ENCODE measurements at places on chromosomes 13 and 19.

DNA sequence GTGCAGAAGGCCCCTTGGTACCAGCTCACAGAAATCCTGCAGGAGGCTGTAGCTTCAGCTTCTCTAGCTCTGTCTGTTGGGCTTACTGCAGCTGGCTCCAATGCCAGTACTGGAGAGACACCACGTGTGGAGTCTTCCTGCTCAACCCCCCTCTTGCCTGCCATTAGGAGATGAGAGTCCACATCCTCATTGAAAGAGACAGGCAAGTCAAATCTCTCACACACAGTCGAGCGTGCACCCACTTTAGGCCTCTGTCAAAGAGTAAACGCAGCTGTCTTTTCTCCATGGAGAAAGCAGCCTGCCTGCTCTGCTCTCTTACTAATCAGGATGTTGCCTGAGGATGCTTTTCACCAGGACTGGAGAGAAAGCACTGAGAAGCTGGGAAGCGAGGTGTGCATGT lies 523.0 kb upstream of the NBEA start:
- no peak for DNase-seq

DNA sequence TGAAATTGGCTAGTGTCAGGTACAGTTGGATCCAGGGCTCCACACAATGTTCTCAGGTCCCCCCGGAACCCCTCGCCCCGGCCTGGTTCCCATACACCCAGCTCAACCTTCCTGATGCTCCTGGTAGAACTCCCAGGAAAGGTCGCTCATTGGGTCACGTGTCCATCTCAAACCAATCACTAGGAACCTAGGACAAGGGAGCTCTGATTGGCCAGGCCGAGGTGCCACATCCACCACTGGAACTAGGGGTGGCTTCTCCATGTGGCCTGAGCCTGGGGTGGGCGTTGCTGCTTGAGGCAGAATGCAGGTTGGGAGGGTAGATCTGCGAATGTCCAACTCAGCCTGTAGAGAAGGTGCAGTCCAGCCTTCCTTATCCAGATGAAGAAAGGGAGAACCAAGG lies 6.9 kb upstream of the MEF2B start:
- no peak for DNase-seq

DNA sequence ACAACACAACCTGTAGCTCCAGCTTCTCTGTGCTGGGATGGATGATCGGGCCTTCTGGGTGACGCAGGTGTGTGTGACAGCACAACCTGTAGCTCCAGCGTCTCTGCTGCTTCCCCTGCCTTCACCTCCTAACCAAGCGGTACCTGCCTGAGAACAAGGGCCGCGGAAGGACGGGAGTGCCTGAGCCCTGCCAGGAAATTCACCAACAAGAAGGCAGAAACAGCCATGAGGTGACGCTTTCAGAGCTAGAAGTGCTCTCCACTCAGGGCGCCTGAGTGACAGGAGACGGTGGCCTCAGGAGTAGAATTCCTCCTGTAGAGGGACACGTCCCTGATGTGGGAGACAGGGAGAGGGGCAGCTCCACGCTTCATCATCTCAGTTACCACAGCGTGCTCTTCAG lies 17.4 kb downstream of the ZNF331 start:
- DNase-seq, result no peak

GRCh38 chr13:79989217-79989661 lies 351.7 kb downstream of the SPRY2 start:
- DNase-seq, result no peak

DNA sequence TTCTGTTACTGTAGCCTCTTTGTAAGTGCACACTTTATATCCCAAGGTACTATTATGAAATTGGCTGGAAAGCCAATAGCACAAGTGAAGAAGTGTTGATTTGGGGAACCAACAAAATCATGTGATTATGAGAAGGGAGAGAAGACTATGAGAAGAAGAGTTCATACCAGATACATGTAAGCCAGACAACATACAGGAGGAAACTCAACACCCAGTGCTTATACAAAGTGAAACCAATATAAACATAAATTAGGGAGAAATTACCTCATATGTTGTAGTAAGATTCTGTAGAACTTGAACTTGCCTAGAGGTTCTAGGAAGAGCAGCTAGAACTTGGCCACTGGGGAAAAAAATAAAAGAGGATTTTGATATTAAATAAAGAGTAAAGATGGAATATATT lies 17.4 kb downstream of the CPB2 start:
- DNase-seq, result no peak

GRCh38 chr19:35352177-35352447 lies 4.4 kb downstream of the FFAR1 start:
- no peak for DNase-seq

- no peak for DNase-seq
Observed at GRCh38 chr13:112730157-112730671, 40.4 kb downstream of the ATP11A start.

DNA sequence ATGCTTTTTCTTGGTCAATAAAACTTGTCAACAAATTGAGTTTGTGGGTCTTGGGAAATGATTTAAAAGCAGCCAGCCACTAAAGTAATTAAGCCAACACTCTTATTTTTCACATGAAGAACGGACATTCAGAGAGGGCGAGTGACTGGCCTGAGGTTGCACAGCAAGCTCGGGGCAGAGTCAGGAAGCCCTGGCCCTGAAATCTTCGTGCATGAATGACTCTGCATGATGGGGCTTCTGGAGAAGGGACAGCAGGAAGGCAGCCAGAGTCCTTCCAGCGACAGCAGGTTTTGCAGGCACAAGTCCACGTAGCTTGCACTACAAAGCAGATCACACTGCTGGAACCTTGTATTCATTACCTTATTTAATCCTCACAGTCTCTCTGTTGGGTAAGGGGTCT lies 232.5 kb downstream of the ZNF536 start:
- no peak for DNase-seq

GRCh38 chr13:33242984-33243617 lies 42.5 kb downstream of the STARD13 start:
- DNase-seq, result no peak

- no peak for DNase-seq
Observed at GRCh38 chr19:51002542-51003311, 1.3 kb upstream of the KLK8 start.

DNA sequence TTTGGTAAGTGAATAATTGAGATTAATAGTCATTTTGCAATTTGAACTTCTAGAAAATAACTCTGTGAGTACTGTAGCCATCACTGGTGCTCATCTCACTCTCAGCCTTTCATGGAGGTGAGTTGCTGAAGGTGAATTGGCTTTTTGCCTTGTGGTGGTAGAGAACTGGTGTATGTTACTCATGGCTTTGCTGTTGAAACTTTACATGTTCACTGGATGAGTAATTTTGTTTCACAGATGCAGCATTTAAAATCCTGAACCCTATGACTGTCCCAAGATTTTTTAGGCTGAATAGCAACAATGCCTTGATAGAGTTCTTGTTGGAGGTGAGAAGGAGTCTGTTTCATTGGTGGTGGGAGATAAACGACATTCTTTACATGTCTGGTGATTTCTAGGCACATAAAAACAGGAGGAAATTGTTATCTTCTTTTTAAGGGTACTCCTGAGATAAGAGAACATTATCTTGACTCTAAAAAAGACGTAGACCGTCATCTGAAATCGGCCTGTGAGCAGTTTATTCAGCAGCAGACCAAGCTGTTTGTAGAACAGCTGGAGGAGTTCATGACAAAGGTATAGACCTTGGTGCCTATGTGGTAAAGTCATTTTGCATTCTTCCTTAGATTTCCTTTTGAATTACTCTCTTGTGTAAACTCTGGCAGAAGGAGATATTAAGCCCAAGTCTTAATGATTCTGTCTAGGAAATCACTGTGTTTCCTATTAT lies 53.9 kb downstream of the COG3 start:
- no peak for DNase-seq

All from activated CD4-positive, alpha-beta T cell treated with anti-CD3 and anti-CD28 coated beads for 1 hour (primary cell).